ENCODE measurements at places on chromosomes 3 and 15. TPM values are rescaled to one million over a fixed set of nuclear protein-coding genes. Genes with fewer than 3 reads are reported as not detected.

DNA sequence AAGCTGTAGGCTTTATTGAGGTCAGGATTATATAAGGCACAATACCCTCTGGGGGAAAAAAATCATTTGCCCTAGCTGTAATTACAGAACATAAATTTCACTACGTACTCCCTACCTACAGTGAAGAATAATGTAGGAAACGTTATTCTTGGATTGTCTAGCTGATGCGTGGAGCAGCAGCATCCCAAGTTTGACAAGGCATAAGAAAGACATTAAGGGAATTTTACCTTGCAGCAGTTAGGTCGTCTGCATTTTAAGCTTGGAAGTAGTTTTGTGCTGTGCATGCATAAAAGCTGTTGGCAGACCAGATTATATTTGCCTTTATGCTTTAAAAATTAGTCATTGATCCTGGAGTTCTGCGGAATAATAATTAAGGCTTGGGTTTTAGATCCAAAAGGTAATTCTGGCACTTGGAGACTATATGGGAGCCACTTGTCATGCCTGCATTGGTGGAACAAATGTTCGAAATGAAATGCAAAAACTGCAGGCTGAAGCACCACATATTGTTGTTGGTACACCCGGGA is 2.2 kb downstream of the EIF4A2 start:
- no peak for DNase-seq

DNA sequence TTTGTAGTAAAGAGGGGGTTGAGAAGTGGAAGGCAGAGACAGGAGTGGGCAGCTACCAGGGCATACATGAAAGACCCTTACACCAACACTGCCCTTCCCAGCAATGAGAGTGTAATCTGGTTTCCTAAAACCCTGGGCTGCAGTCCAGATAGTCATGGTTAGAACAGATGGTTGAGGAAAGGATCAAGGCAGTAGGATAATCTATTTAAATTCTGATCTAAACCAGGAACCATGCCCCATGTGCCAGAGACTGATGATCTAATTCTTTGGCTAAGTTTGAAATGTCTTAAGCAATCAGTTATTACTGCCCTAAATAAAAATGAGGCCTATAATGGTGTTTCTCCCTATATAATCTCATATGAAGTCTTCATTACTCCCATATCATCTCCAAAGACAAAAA is 59.6 kb downstream of the PRTG start:
- DNase-seq: no peak

The GPR27 gene
- 0.25 TPM for polyA plus RNA-seq

DNA sequence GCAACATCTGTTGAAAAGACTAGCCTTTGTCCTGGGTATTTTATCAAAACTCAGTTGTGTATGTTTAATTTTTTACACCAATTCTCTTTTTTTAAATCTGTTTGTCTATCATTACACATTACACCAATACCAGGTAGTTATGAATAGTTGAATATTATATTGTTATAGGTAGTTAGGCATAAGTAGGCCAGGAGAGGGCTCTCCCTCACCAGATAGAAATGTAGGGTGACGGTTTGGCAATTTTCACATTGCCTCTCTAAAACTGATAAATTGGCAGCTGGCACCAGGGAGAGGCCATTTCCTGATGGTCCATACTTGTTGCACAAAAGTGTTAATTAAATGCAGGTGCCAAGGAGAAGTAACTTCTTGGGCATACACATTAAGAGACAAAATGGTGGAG is 483.1 kb upstream of the EPHA6 start:
- no peak for DNase-seq

DNA sequence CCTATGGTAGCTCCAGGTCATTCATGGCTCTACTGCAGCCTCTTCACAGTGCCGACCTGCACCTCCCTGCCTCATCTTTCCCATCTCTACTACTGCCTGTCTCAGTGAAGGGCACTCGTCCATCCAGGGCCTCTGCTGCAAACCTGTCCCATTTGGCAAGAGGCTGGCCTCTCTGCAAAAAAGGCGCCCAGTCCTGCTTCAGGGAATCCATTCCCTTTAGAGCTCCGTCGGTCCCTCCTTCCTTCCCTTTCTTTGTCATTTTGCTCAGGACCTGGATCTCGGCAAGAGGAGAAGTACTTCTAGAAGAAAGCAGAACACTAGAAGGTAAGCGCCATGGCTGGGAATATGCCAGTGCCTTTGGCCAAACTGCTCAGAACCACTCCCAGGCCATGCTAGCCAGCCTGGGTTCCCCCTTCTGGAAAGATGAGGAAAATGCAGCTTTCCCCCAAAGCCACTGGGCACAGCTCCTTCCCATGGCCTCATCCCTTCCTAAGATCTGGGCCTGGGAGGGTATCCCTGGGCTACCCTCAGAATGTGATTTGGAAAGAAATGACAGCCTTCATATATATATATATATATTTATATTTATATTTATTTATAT is 6.4 kb upstream of the ISL2 start:
- peak; percentile 43 for DNase-seq

DNA sequence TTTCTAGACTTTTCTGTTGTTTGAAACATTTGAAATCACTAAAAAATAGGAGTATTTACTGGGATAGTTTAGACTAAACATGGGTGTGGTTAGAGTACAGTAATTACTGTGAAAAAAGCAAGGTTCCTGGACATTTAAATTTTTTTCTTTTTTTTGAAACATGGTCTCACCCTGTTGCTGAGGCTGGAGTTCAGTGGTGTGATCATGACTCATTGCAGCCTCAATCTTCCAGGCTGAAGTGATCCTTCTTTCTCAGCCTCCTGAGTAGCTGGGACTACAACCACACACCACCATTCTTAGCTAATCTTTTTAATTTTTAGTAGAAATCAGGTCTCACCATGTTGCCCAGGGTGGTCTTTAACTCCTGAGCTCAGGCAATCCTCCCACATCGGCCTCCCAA is 20.4 kb upstream of the CELF6 start:
- no peak for DNase-seq

GRCh38 chr15:43253431-43254403 is 13.0 kb downstream of the TGM5 start:
- peak; percentile 79 for DNase-seq

The BTLA gene
- polyA plus RNA-seq: not detected

DNA sequence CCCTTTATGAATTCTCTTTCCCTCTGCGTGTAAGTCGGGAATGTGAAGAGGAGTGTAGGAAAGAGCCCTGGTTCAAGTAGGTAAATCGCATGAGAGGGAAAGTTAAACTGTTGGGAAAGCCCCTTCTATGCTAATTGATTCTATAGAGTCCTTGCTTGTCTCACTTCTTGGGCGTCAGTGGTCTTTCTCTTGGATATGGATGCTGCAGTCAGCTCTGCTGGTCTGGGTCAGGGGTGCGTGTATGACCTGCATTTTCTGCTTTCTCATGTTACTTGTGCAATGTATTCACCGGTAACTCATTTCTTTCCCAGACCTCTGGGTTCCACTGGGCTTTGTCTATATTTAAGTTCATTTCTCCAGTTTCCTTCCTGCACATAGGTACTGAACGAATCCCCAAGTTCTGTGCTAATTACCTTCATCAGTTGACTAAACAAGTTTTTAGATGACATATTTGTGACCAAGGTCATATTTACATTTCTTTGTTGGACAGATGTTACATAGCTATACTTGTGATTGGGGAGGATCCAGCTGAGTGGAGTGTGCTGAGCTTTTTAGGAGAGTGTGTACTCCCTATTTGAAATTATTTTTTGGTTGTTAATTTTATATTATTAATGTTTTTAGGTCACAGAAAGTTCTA is 1.4 kb downstream of the SETD5 start:
- DNase-seq: no peak

DNA sequence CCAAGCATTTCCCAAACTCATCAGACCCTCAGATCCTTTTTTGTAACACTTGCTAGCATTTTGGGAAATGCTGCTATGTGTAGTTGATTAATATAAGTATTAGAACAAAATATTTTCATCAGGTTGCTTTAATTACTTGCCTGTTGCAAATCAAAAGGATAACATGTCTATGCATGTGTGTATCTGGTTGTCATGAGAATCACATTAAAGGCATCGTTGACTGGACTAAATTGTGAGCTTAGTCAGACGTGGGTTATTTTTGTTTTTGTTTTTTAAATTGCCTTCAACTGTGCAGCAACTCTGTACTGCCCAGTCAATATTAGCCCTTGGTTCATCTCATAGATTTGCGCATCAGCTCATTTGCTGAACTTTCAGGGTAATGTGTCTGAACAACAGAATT is 81.6 kb downstream of the SLMAP start:
- no peak for DNase-seq

GRCh38 chr15:73946795-73947370 is 20.6 kb downstream of the LOXL1 start:
- no peak for DNase-seq

- no peak for DNase-seq
Measured at GRCh38 chr15:99435113-99435695, 130.6 kb upstream of the MEF2A start.

DNA sequence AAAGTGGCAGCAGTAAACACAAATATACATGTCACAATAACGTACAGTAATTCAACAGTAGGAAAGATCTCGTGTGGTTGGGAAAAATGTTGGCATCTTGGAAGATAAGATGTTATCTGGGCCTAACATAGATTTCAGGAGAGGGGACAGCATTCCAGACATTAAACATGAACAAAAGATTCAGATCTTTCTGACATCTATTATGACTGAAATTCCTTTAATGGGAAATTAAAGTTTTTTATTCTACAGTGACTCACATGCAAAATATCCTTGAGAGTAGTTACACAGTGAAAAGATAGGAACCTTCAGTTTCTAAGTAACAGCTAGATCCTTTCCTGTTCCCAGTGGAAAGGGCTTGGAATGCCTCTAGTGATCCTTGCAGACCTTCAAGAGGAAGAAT is 9.2 kb downstream of the NDUFB5 start:
- DNase-seq: no peak

GRCh38 chr3:117628823-117629291 is 919.3 kb downstream of the TUSC7 start:
- peak; percentile 62 for DNase-seq

The ANKRD34C gene
- polyA plus RNA-seq: not detected

GRCh38 chr15:96051598-96051997 is 278.9 kb upstream of the NR2F2 start:
- no peak for DNase-seq

DNA sequence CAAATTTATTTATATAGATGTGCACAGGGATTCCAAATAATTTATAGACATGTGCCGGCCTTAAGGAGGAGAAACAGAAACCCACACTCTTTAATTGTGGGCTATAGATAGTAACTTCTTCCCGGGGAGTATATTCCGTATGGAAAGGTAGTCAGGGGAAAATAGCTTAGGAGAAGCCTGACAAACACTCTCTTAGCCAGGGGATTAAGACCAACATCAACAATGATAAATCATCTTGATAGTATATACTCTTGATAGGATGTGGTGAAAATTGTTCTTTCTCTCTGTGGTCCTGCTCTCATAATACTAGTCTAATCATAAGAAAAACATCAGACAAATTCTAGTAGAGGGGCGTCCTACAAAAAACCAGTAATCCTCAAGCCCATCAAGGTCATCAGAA is 8.2 kb upstream of the BCL6 start:
- DNase-seq: no peak

GRCh38 chr3:169825316-169825715 is 12.6 kb upstream of the LRRC34 start:
- DNase-seq: no peak

The BFSP2 gene
- polyA plus RNA-seq: not detected

DNA sequence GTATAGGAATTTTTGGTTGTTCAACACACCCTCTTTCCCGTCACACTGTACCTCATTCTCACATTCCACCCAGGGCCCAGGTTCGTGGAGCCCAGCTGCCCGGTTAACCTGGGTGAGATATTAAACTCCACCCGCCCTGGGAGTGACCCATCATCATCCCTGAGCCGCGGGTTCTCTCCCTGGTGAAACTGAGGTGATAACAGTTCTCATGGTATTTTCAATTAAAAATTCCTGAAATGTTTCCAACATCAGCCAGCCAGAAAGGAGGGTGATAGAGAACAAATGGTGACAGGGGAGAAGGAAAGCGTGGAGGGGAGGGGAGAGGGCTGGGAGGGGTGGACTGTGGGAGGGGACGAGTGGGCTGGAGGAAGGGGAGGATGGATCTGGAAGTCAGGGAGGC is 148.8 kb downstream of the ALDH1A2 start:
- DNase-seq: no peak

DNA sequence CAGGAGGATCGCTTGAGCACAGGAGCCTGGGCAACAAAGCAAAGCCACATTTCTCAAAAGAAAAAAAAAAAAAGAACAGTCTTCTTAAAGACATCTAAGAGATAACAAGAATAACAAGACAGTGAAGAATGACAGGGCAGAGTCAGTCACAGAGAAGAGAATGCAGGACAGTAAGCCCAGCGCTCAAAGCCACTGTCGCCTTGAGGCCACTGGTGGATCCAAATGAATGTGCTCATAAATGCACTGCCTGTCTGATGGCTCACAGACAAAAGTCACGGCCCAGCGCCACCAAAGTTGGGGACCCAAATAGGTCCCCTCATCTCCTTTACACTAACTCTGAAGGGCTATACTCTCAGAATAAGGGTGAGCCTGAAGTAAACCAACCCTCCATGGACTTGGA is 52.3 kb downstream of the FAM174B start:
- no peak for DNase-seq

The ALS2CL gene
- 27.4 TPM for polyA plus RNA-seq

DNA sequence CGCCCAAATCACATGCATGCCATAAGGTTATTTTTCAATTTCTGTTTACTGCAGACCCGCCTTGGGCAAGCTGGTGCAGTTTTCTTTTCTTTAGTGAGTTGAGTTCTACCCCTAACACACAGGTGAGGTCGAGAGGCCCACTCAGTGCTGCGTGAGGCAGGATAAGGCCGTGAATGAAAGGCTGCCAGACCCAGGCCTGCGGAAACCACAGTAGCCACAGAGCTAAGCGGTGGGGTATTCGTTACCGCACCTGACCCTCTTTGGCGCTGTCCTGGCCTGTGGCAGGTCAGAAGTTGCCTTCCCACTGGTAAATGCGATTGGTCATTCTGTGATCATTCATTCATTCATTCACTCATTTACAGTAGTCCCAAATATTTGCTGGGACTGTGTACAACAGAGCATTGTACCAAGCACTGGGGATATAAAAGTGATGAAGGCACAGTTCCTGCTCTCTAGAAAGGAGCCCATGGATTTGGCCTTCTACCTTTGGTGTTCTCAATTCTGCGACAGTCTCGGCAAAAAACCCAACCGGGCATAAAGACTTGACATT is 144.8 kb downstream of the XXYLT1 start:
- no peak for DNase-seq

GRCh38 chr3:126685493-126685892 is 18.5 kb upstream of the CHCHD6 start:
- no peak for DNase-seq

GRCh38 chr3:123449102-123449996 is 459 bp upstream of the ADCY5 start:
- peak; percentile 11 for DNase-seq

The SLC2A2 gene
- polyA plus RNA-seq: not detected

The OIP5 gene
- polyA plus RNA-seq: 15.7 TPM

The PROS1 gene
- 1.4 TPM for polyA plus RNA-seq

- no peak for DNase-seq
Measured at GRCh38 chr3:20185331-20185678, 701 bp downstream of the SGO1 start.

- DNase-seq: no peak
Measured at GRCh38 chr3:140319739-140320138, 358.1 kb upstream of the TRIM42 start.

GRCh38 chr3:53668872-53669271 is 174.5 kb downstream of the CACNA1D start:
- no peak for DNase-seq

GRCh38 chr3:111972891-111973290 is 5.9 kb upstream of the ABHD10 start:
- DNase-seq: no peak
